ENCODE measurements at places on chromosomes 16 and 17.

- DNase-seq, result no peak
These were observed 415.5 kb upstream of the CDH11 start for GRCh38 chr16:65537336-65537735.

DNA sequence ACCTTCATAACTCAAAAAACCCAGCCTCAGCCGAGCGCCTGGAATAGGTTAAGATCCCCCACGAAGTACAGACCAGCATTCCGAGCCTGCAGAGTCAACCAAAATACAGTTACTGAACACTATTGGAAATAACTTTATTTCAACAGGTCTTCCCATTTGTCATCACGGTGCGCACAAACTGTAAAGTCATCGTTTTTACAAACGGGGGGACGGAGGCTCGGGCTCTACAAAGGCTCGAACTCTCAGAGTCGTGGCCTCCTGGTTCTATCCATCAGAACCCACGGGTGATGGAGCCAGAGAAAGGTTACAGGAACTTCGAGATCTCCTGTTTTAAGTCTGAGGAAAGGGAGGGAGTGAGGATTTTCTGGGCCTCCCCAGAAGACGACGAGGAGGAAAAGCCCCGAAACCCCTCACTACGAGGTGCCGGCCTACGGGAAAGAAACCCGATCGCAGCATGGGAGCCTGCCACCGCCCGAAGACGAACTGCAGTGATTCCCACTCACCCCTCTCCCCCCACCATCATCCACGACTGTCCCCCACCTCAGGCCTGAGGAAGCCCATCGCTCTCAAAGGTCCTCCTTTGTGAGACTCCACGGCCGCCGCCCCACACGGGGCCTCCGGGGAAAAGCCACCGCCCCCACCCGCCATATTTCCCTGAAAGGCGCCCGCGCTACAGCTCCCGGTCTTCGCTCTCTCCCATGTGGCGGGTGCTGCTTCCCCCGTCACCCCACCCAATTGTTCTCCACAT is 917 bp downstream of the YWHAE start:
- no peak for DNase-seq

DNA sequence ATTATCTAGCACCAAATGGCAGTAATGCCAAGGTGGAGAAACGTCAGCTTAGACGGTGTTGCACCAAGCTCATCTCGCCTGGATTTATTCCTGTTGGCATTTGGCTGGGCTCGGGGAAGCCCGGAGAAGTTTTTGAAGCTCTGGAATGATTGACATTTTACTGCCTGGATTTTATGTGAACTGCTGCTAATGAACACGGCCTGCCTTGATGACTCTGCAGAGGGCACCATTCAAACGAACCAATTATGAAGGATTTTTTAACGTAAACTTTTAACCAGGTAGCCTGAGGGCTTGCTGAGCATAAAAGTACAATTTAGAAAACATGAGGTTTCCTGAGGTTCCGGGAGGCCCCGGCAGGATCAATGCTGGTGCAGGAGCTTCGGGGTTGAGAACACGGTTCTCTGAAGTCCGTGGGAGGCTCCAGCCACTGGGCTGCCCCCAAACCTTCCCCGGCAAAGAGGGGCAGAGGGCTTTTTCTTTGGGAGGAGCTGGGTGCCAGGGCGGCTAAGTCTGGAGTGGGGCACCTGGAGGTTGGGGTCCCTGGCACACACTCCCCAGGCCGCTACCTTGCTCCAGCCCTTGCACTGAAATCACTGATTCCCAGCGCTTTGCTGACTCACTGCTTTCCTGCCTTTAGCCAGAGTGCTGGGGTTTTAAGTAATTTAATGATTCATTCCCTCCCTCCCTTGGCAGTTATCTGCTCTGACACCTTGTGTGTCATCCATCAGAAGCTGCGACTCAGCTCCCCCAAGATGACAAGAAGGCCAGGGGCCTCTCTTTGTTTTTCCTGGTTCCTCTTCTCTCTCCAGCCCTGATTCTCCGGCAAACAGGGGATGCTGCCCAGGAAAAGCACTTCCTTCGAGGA is 161.2 kb upstream of the IRX3 start:
- peak; percentile 86 for DNase-seq

- DNase-seq, result peak; percentile 40
These were observed 27.3 kb upstream of the GSG1L start for GRCh38 chr16:28090646-28091377.

- no peak for DNase-seq
These were observed 88.5 kb upstream of the TOB1 start for GRCh38 chr17:50954641-50955121.

- DNase-seq, result no peak
These were observed 374.3 kb upstream of the XYLT1 start for GRCh38 chr16:17845031-17845430.

- DNase-seq, result peak; percentile 62
These were observed at the start of gene XAF1 for GRCh38 chr17:6755731-6756184. Gene XAF1, plus strand, starts transcription at chr17:6756046. Its CDS starts 33 bp downstream, at chr17:6756079.

- DNase-seq, result no peak
These were observed 4.9 kb upstream of the ACTG1 start for GRCh38 chr17:81517339-81518112.

Measured in GM03348 (cell line).